HepG2 (cell line): ENCODE measurements at places on chromosomes 5 and 9. TPM values are rescaled to one million over a fixed set of nuclear protein-coding genes. Genes with fewer than 3 reads are reported as not detected.

DNA sequence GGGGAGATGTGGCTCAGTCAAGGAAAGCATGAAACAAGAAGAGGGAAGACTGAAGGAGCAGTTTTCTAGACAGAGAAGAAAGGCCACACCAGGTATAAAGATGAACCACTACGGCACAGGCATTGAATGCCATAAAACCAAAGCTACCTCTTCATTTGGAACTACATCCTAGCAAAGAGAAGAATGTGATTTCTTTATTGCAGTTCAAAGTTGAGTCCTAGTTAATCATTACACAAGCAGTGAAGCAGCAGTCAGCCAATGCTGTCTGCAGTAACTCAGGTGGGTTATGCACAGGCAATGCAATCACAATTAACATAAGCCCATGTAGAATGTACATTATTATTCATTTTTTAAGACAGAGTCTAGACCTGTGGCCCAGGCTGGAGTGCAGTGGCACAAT, 21.7 kb upstream of the PCAT7 start:
- DNase-seq, result peak; percentile 76

The PCSK1 gene
- not detected in 2 replicates for polyA plus RNA-seq

DNA sequence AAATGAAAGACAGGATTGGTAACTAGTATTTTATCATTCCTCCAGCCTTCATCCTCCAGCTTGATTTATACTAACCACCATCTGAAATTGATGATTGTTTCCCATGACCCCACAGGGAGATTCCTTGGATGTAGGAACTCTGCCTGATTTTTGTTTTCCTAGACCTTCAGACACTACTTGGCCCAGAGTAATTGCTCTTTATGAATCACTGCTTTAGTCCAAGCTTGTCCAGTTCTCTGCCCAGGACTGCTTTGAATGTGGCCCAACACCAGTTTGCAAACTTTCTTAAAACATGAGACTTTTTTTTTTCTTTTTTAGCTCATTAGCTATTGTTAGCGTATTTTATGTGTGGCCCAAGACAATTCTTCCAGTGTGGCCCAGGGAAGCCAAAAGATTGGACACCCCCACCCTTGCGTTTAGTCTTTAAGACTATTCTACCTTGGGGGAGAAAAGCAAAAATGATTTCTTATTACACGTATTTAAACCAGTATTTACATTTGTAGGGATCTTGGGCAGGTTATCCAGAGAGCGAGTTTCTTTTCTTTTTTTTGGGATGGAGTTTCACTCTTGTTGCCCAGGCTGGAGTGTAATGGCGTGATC, 18.4 kb downstream of the BASP1 start:
- DNase-seq, result no peak

The SEC16A gene
- polyA plus RNA-seq, result 17.9 and 18.9 TPM in 2 replicates

- no peak for DNase-seq
Measured at GRCh38 chr5:111225926-111226325, 1.7 kb downstream of the CAMK4 start.

The LHX2 gene
- polyA plus RNA-seq, result not detected in 2 replicates

DNA sequence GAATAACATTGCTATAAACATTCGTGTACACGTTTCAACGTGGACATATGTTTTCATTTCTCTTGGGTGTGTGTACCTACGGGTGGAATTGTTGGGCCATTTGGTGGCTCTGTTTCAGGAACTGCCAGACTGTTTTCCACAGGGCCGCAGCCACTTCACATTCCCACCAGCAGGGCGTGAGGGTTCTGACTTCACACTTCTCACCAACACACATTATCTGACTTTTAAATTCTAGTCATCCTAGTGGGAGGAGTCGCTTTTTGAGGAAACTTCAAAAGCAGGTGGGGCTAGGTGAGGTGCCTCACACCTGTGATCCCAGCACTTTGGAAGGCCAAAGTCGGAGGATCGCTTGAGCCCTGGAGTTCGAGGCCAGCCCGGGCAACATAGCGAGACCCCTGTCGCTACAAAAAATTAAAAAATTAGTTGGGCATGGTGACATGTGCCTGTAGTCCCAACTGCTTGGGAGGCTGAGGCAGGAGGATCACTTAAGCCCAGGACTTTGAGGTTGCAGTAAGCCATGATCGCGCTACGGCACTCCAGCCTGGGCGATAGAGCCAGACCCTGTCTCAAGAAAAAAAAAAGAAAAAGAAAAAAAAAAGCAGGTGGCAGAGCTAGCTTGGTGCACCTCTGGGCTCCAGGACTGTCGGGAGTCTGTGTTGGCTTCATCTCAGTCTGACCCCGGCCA, 28.5 kb downstream of the TSPAN17 start:
- DNase-seq, result peak; percentile 42

The FBLL1 gene
- polyA plus RNA-seq, result 0.17 and 0.34 TPM in 2 replicates

DNA sequence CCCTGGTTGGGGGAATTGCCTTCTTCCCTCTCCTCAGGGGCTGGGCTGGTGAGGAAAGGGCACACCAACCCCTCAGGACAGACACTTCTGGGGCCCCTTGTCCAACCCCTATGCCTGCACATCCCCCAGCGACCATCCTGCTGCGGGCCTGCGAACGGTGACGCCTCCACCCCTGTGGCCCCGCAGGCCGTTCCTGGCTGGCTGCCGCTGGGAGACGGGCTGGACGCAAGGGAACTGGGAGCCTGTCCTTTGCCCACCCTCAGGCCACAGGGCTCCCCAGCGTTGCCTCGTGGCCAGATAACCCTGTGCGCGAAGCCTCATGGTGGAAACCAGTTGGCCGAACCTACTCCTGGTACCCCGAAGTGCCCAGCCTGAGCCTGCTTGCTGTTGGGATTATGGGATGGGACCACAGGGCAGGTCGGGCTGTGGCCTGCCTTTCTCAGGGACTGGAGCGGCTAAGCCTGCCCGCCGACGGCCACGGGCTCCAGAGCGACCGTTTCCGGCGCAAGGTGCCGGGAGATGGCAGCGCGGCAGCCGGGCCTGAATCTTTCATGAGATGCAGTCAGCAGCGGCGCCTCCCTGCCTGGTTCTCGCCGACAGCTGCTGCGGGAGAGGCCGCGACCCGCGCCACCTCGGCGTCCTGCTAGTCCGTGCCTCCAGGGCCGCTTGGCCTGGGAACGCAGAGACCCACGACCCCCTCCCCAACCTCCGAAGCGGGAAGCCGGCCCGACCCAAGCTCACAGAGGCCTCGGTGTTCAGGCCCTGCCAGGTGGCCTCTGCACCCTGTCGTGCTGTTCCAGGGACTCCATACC, 6.5 kb upstream of the PITX1 start:
- no peak for DNase-seq

DNA sequence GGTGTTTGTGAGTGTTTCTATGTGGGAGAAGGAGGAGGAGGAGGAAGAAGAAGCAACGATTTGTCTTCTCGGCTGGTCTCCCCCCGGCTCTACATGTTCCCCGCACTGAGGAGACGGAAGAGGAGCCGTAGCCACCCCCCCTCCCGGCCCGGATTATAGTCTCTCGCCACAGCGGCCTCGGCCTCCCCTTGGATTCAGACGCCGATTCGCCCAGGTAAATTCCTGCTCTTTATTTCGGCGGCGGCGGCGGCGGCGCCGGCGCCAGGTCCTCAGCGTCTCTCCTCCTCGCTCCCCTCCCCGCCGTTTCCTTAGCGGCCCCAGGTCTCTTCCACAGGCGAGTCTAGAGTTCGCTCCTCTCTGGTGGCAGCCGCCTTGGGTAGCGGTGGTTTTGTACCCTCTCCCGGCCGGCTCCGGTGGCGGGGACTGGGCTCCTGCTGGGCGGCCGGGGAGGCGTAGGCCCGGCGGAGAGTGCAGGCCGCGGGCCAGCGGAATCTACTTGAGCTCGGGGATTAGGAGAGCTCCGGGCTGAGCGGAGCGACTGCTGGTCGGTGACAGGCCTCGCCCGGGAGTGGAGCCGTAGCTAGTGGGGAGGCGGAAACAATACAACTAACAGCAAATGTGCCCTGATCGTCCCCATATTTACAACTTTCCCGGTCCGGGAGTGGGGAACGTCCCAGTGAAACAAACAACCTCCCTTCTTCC, 547 bp downstream of the NIPBL start:
- DNase-seq, result peak; percentile 21

The CARTPT gene
- not detected in 2 replicates for polyA plus RNA-seq

The LURAP1L gene
- 16.6 and 20.6 TPM in 2 replicates for polyA plus RNA-seq

The PCDHB9 gene
- 0.17 and 0.33 TPM in 2 replicates for polyA plus RNA-seq

The DMRT3 gene
- not detected in 2 replicates for polyA plus RNA-seq

DNA sequence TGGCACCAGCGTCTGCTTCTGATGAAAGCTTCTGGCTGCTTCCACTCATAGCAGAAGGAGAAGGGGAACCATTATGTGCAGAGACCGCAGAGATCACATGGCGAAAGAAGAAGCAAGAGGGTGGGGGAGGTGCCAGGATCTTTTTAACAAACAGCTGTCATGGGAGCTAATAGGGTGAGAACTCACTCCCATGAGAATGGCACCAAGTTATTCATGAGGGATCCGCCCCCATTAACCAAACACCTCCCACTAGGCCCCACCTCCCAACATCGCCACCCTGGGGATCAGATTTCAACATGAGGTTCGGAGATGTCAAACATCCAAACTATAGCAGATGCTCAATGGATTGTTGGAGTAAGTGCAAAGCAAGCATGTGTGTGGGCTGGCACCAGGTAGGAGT, 125.8 kb upstream of the SLIT3 start:
- no peak for DNase-seq

DNA sequence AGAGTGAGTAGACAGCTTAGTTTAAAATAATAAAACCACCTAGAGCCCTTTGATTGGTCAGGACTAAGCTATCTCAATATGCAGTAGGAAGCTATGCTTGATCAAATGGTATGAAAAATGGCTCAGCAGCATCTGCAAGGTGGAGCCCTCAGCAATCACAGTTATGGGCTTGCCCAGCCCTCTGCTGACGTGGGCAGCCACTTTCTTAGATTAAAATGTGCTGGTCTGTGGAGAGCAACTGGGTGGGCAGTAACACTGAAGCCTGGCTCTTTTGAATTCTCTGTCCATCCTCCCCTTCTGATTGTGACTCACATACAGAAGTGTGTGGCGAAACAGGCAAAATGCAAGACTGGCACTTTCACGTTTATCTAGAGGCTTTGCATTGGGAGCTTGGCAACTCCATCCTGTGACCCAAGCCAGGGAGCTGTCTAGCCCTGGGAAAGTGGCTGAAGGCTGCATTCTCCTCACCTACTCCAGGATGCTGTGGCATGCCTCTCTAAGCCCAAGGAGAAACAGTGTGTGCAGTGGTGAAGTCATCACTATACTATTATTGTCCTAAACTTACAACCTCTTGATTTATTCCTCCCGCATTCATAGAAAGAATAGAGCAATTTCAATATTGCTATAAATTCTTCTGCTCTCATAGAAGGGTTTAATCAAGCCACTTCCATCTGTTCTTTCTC, 61.1 kb downstream of the MED10 start:
- DNase-seq, result no peak
